COLO829 (cell line): ENCODE measurements at places on chromosomes 11 and 22.

- no peak for DNase-seq
Measured at GRCh38 chr22:21917181-21917958, 35.3 kb downstream of the PPM1F start.

DNA sequence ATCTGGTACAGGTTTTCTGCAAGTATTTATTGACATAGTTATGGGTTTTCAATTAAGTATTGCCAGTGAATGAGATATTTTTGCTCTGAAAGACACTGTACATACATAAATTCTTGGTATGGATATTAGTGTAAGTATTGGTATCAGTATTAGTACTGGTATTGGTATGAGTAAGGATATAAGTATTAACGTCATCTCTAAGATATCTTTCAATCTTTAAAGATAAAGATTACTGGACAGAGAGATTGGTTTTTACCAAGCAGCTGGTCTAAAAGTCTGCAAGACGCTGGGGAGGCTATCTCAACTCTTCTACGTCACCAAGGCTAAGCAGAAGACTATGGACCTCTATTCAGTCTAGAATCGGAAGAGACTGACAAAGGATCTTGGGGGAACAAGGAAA, 234.5 kb downstream of the NXPE2 start:
- no peak for DNase-seq

DNA sequence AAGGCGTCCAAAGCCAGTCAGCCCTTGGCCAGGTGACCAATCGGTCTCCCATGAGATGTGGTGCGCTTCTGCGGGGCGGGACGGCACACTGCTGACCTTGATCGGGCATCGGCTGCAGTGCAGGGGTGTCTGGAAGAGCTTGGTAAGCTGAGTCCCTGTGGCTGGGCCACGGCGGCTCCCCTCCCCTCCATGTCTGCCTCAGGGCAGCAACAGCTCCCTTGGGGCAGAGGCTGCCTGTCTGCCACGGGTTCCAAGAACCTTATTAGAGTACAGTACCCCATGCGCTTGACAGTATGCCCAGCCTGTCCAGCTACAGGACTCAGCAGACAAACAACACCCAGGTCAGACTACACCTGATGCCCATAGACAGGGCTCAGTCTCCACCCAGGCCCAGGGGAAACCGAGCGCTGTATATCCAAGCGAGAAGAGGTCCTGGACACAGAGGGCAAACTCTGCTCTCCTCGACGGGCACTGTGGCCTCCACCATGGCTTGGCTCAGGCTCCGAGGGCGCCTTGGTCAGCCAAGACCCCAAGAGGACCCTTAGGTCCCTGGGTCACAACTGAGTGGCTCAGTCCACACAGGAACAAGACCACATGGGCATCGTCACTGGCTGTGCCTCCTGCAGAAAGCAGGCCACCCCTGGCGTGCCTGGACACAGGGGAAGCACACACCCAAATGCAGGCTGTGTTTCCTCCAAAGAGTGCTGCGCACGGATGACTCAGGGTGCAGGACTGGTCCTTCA, 18.9 kb downstream of the TSPAN32 start:
- no peak for DNase-seq

DNA sequence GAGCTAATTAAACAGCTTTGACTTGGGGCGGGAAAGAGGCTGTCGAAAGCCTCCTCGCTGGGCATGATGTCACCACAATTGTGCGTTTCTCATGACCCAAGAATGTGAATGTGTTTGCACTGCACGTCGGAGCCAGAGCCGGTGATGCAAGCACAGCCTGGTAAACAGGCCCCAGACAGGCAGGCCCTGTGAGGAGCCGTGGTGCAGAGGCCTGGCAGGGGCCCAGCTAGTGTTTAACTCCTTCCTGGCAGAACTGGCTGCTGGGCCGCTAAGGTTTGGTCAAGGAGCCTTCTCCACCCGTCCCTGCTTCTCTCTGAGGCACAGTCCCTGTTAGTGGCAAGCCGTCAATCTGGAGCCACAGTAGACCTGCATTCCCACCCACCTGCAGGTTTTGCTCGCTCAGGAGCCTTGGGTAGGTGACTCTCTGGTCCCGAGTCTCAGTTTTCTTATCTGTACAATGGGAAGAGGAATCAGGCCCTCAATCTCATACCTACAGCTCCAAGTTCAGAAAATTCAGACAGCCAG, 25.4 kb upstream of the SMTN start:
- no peak for DNase-seq

DNA sequence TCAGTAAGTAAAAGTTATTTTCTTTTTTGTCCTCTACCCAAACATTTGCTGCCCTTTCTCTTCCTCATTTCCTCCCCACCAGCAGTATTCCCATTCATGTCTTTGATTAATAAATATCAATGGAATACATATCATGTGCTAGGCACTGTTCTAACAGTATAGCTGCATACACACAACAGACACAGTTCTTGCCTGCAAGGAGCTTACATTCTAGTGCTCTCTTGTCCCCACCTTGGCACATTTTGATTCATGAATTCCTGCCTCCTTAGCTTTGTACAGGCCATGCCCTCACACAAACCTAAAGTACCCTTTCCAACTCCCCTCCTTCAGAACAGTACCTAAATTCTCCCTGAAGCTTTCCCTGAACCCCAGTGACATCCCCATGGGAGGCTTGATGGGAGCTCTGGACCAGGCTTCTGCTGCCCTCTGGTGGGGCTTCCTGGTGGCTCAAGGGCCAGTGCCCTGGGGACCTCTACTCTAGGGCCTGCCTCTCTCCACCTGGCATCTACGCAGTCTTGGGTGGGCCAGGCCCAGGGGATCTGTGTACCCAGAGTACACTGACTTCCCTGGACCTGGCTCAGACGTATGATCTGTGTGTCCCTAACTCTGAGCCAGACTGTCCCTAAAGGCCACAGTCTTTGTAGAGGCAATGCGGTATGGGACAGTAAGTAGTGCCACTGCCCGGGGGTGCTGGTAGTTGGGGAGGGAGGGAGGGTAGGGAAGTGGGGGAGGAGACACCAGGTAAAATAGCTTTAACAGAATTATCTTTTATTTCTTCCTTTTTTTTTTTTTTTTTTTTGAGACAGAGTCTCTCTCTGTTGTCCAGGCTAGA, 14.1 kb downstream of the RPS13 start:
- peak; percentile 51 for DNase-seq

- no peak for DNase-seq
Measured at GRCh38 chr22:19707347-19708290, 6.7 kb upstream of the SEPTIN5 start.

- no peak for DNase-seq
Measured at GRCh38 chr11:131690776-131691175, 320.4 kb downstream of the NTM start.

DNA sequence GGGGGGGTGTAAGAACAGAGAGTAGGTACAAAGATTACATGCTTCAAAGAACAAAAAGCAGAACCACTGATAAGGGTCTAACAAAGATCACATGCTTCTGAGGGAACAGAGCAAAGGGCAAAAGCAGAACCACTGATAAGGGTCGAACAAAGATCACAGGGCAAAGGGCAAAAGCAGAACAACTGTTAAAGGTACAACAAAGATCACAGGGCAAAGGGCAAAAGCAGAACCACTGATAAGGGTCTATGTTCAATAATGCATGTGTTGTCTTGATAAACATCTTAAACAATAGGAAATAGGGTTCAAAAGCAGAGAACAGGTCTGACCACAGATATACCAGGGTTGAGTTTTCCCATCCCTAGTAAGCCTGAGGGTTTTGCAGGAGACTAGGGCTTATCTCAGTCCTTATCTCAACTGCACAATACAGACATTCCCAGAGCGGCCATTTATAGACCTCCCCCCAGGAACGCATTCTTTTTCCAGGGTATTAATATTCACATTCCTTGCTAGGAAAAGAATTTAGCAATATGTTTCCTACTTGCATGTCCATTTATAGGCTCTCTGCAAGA, 81.9 kb upstream of the PGR start:
- no peak for DNase-seq

- no peak for DNase-seq
Measured at GRCh38 chr11:132535830-132536229, 996.5 kb downstream of the OPCML start.

GRCh38 chr11:30705913-30706675, 119.9 kb upstream of the MPPED2 start:
- DNase-seq = no peak

DNA sequence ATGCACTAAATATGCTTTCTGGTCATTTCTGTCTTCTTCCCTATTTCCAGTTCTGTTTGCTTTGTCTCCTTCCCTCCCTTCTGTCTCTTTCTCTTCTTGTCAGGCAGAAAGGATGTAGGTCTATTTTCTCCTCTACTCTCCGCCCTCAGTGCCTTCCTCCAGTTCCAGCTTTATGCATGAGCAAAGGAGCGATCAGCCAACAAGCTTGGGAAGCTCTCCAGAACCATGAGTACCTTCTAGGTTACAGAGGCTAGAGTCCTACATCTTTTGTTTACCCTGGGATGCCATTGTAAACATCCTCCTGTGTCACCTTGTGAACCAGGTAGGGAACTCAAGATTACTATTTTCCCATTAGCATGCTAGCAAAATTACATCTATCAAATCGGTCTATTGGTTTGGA, 7.9 kb upstream of the SPON1 start:
- DNase-seq = no peak

- DNase-seq = no peak
Measured at GRCh38 chr11:65645710-65646109, 7.8 kb downstream of the SIPA1 start.

- peak; percentile 74 for DNase-seq
Measured at GRCh38 chr11:6695377-6695776, 12.2 kb upstream of the MRPL17 start.

GRCh38 chr11:2734181-2735052, 34.6 kb upstream of the KCNQ1OT1 start:
- no peak for DNase-seq

DNA sequence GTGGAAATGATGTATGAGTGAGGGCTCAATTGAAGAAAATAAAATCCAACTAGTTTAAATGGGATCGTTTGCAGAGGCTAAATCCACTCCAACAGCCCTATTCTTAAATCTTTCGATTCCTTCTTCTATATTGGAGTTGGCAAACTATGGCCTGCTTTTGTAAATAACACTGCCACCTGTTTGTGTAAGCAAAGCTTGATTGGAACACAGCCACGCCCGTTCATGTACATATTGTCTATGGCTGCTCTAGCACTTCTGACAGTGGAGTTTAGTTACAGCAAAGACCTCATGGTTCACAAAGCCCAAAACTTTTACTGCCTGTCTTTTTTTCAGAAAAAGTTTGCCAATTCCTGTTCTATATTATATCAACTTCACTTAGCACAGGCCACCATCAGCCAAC, 40.6 kb upstream of the RCN1 start:
- DNase-seq = no peak

- peak; percentile 45 for DNase-seq
Measured at GRCh38 chr22:35842954-35843353, 125.3 kb downstream of the APOL5 start.

- DNase-seq = no peak
Measured at GRCh38 chr11:15048616-15049015, 24.8 kb upstream of the CALCB start.

- no peak for DNase-seq
Measured at GRCh38 chr11:109695696-109696095, 273.7 kb downstream of the C11orf87 start.

DNA sequence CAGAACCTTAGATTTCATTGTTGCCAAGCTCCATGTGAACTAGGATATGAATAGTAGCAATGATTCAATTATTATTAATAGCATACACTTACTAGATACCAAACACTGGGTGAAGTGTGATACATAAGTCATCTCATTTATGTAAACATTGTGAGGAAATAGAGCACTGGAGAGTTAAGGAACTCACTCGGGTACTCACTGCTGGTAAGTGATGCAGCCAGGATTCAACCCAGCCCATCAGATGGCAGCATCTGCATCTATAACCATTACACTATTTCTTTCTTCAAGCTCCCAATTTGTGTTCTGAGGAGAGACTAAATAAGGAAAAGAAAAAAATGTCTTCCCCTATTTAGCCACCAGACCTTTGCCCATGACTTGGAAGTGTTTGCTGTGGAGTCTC, 10.2 kb upstream of the ALG8 start:
- DNase-seq = no peak

GRCh38 chr22:49753276-49753890, 74.3 kb downstream of the BRD1 start:
- DNase-seq = no peak

DNA sequence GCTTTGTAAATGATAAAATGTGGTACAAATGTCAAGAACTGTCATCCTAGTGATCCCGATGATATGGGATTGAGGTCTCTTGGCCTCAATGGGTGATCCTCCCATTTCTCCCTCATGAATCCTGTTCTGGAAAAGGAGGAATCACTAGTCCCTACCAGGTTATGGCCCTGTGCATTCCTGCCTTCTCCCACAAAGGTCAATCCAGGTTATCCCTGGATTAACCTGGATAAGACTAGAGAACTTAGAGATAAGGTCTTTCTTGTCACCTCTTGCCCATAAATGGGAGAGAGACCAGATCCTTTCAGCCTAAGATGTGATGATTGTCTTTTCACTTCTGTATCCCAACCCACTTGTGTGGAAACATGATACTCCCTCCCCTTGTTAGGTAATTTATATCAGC, 396.7 kb downstream of the BUD13 start:
- no peak for DNase-seq

GRCh38 chr11:62137881-62138629, 14.2 kb downstream of the INCENP start:
- no peak for DNase-seq

DNA sequence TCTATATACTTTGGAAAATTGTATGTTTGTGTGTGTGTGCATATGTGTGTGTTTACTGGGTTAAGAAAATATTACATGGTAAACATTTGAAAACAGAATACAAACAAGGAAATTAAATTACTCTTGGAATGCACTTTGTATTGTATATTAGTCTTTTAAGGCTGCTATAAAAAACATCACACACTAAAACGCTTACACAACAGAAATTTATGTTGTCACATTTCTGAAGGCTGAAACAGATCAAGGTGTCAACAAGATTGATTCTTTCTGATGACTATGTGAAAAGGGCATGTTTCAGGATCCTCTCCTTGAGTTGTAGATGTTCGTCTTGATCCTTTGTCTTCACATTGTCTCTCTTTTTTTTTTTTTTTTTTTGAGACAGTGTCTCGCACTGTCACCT, 149.1 kb upstream of the CNTN5 start:
- no peak for DNase-seq

DNA sequence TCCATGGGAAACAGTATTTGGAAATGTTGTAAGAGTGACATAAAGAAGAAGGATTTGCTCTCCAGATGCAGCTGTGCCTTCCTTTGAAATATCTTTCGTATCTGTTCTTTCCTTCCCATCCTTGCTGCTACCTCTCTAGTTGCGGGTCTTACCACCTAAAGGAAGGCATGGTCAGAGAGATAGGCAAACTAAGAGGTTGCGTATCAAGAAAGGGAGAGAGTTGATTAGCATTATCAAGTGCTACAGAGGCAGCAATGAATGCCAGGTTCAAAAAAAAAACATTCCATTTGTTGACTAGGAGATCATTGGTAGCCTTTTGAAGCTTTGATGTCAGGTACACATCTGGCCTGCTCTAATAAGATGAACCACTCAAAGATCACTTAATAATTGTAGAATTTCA, 4.6 kb downstream of the GTPBP1 start:
- no peak for DNase-seq

GRCh38 chr22:20748082-20748481, 25.8 kb upstream of the SERPIND1 start:
- no peak for DNase-seq

- DNase-seq = no peak
Measured at GRCh38 chr22:23058063-23058462, 12.3 kb upstream of the GNAZ start.

- DNase-seq = no peak
Measured at GRCh38 chr22:36259615-36260300, 6.8 kb downstream of the APOL1 start.

- DNase-seq = no peak
Measured at GRCh38 chr11:1738380-1738779, 12.0 kb downstream of the IFITM10 start.

- no peak for DNase-seq
Measured at GRCh38 chr11:14583252-14584034, 60.2 kb upstream of the PDE3B start.

GRCh38 chr11:116730601-116731000, 42.2 kb downstream of the BUD13 start:
- DNase-seq = no peak
